T-helper 17 cell (primary cell): ENCODE measurements at places on chromosomes 4 and X. TPM values are rescaled to one million over a fixed set of nuclear protein-coding genes. Genes with fewer than 3 reads are reported as not detected.

The PCYT1B gene
- total RNA-seq = 0.07 TPM

The DNAAF6 gene
- total RNA-seq = not detected

The GYG2 gene
- not detected for total RNA-seq

DNA sequence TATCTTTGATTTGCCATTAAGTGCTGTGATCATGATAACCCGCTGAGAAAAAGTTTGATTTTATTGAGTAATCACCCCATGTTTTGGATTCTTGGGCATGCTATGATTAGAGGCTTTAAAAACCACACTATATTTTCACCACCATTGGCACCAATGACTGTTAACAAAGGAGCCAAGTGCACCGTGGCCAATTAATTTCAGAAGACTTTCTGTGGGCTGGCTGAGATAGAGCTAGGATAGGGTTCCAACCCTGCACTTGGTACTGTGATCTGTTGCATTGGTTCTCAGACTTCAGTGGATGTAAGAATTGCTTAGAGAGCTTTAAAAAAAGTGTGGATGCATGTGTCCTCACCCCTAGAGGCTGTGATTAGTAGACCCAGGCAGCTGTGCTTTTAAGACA lies 32.4 kb downstream of the OCRL start:
- no peak for DNase-seq
- H3K36me3 ChIP-seq = peaks cover 3% of the 10 kb centered on the region
- H3K27ac ChIP-seq = no peak overlapping the region
- no peaks in the 10 kb centered on the region for H3K27me3 ChIP-seq
- no peaks in the 10 kb centered on the region for H3K4me1 ChIP-seq

DNA sequence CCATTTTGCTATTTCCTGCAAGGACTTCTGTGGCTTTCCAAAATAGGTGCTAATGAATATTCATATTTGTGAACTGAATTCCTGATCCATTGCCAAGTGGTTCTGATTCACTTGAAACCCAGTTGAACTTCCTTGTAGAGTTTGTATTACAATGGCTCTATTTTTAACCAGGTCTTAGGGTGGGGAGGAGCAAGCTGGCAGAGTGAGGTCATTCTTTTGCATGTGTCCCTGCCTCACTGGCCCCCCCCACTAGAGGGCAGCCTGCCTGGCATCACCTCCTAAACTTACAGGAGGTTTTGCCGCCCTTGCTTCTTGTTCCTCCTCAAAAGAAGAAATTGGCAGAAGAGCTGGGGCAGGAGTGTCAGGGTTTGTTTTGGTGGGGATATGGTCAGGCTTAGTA lies 10.5 kb downstream of the PTTG2 start:
- H3K36me3 ChIP-seq = no peaks in the 10 kb centered on the region
- H3K4me1 ChIP-seq = peaks cover 14% of the 10 kb centered on the region
- peak; percentile 53 for DNase-seq
- H3K27ac ChIP-seq = no peak overlapping the region

DNA sequence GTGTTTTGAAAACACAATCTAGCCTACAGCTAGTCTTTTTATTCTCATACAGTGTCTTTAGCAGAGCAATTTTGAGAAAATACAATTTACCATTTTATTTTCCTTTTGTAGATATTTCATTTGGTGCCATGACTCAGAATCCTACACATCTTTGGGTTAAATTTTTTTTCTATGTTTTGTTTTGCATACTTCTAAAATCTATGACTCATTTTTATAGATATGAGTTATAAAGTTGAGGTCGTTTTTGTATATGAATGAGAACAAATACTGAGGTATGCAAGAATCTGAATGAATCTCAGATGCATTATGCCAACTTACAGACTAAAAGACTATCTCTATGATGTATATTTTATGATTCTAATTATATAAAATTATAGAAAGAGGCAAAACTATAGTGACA lies 206.5 kb upstream of the ANXA10 start:
- H3K36me3 ChIP-seq = no peaks in the 10 kb centered on the region
- no peak for DNase-seq
- H3K4me3 ChIP-seq = no peak overlapping the region
- no peaks in the 10 kb centered on the region for H3K4me1 ChIP-seq
- no peaks in the 10 kb centered on the region for H3K27me3 ChIP-seq

- H3K4me3 ChIP-seq = no peak overlapping the region
- H3K4me1 ChIP-seq = no peaks in the 10 kb centered on the region
- no peak for DNase-seq
- no peaks in the 10 kb centered on the region for H3K36me3 ChIP-seq
Observed at GRCh38 chr4:30182786-30183185, 537.4 kb upstream of the PCDH7 start.
